ENCODE measurements at places on chromosomes 1 and 21.

- peak; percentile 93 for DNase-seq
These were observed 12.9 kb downstream of the PLEKHM2 start for GRCh38 chr1:15696956-15697521.

- no peak for DNase-seq
These were observed 354.8 kb upstream of the NFIA start for GRCh38 chr1:60727552-60727951.

DNA sequence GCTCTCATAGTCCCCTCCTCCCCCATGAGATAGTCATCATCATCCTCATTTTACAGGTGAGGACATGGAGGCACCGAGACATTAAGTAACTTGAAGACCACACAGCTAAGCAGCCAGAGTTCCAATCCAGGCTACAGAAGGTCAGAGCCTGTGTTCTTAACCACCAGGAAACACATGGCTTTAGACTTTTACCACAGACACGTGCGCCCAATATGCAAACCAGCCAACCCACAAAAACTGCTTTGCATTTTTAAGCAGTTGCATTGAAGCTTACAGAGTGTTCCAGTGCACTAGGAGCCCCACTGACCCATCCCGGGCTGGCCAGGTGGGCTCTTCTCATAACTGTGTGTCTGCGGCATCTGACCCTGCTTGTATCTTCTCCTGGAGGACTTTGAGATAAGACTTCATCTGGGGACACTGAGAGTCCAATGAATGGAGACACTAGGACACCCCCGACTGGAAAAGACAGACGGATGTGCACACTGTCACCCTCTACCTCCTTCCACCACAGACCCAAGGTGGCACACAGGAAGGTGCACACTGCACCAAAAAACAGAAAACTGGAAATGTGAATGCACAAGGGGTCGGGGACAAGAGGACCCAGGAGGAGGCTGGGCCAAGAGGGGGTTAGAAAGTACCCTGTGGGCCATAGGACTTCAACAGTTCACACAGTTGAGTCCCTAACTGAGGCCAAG is 56.4 kb downstream of the ETS2 start:
- peak; percentile 74 for DNase-seq

DNA sequence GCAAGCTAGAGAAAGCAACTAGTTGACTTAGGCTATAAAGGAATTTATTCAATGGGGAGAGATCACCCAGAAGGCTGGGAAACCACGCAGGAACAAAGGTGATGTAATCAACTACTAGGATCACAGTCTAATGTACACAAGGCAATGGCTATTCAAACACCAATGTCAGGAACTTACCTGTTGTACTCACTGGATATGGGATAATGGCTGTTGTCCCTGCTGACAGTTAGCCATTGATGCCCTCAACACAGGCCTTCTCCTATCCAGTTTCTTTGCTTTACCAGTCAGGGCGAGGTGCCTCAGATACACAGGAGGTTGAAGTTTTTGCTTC is 32.3 kb downstream of the C21orf91 start:
- no peak for DNase-seq

- no peak for DNase-seq
These were observed 11.8 kb downstream of the PLA2G2F start for GRCh38 chr1:20150969-20151368.

DNA sequence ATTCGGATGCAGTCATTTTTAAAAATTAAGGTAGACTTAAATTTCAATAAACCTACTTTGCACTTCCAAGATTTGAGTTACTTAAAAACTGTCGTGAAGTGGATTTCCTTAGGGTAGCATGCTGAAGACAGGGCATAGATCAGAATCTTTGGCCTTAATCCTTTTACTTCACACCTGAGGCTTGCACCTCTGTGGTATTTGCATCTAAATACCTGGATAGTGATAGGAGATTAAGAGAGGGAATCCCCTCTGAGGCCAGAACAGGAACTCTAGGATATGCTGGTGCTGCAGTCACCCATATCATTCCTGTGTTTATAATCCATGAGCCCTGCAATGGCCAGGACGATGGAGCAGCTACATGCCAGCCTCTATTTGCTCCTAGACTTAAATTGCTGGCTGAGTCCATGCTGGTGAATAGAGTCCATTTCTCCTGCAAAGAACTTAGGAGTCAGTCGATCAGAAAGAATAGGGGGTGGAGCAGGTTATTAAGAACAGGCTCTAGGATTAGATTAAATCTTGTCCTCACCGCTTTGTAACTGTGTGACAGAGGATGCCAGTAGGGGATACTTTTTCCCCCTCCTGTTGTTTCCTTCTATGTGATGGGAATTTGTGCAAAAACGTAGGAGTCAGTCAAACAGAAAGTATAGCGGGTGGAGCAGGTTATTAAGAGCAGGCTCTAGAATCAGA is 333.6 kb downstream of the DUSP10 start:
- DNase-seq = no peak

GRCh38 chr1:62426237-62426636 is 10.6 kb upstream of the USP1 start:
- DNase-seq = no peak

GRCh38 chr1:186188004-186188539 is 187.0 kb downstream of the TPR start:
- no peak for DNase-seq

GRCh38 chr1:5988596-5989285 is 3.5 kb downstream of the NPHP4 start:
- DNase-seq = no peak

- no peak for DNase-seq
These were observed 84.3 kb downstream of the COL11A1 start for GRCh38 chr1:103024051-103024450.

GRCh38 chr1:8006037-8006963 is 19.8 kb downstream of the ERRFI1 start:
- DNase-seq = no peak

DNA sequence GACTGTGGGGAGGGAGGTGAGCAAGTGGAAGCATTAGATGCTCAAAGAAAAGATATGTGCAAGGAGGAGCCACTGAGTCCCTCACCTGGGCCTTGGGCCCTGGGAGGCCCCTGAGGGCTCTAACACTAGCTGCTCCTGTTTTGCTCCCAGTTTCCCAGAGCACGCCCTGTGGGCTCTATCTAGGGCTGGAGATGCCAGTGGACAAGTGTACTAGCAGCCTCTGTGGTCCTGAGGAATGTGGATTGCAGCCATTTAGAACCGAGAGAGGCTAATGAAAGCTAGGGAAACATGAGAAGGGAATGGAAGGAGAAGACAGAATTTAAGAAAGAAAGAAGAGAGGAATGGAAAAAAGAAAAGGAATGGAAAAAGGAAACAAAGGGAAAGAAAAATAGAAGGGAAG is 10.0 kb upstream of the TBX15 start:
- DNase-seq = no peak

DNA sequence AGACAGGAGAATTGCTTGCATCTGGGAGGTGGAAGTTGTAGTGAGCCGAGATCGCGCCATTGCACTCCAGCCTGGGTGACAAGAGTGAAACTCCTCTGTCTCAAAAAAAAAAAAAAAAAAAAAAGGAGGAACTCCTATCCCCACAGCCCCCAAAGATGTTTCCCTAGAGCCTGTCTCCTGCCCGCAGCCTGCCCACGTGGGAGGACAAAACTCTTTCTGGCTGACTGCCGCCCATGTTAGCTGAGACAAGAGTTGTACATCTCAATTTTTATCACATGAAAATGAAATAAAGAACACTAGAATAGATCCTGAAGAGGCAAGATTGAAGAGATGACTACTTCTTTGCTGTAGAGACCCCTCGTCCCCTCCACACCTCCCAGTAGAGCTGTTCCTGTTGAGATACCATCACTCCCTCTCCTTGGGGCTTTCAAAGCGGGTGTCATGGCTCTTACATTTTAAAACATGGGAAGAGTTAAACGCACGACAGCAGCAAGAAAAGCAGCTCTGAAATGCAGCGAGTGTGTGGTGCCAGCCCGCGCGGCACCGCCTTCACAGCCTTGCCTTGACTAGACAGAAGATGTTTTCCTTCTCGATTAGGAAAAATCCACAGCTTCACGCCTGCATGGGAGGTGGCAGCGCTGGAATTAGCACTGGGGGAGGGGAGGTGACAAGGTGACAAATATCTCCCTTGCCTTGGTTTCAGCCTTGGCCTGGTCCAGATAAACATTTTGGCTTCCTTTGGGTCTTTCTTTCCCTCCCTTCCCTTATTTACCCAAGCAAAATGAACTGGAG is 253.4 kb upstream of the CSF3R start:
- DNase-seq = no peak

DNA sequence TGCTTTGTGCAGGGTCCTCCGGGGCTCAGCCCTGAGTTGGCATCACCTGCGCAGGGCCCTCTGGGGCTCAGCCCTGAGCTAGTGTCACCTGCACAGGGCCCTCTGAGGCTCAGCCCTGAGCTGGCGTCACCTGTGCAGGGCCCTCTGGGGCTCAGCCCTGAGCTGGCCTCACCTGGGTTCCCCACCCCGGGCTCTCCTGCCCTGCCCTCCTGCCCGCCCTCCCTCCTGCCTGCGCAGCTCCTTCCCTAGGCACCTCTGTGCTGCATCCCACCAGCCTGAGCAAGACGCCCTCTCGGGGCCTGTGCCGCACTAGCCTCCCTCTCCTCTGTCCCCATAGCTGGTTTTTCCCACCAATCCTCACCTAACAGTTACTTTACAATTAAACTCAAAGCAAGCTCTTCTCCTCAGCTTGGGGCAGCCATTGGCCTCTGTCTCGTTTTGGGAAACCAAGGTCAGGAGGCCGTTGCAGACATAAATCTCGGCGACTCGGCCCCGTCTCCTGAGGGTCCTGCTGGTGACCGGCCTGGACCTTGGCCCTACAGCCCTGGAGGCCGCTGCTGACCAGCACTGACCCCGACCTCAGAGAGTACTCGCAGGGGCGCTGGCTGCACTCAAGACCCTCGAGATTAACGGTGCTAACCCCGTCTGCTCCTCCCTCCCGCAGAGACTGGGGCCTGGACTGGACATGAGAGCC is 22.7 kb downstream of the COL6A1 start:
- DNase-seq = no peak

DNA sequence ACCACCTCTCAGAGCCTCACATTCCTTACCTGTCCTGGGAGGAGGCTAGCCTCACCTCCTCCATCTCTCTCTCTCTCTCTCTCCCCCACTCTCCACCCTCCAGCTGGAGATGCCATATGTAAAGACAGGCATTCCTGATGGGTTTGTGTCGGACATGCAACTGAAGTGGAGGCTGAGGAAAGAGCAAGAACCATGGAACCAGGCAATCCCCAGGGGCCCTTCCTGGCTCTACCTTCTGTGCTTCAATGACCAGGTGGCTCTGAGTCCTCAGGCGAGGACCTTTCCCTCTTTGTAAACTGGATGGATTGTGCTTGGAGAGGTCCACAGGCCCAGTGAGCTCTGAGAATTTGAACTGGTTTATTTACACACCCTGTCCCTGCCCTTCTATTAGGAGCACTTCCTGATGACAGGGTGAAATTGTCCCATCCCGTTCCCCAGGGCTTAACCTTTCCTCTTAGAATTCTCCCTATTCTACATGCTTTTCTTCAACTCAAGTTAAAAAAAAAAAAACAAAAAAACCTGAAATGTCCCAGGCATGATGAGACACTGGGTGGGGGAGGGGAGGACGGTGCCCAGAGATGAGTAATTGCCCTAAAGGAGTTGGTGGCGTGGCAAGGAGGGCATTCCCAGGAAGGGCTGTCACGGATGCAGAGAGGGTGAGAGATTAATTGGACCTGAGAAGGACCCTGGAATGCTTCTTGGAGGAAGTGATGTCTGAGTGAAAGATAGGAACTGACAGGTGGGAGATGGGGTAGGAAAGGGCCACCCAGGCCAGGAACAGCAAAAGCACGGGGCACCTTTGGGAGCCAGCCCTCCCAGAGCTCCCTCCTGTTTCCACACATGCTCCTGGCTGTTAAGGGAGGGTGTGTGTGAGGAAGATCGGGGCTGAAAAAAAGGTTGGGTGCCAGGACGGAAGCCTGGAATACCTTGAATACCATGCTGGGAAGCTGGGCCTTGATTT is 50.2 kb upstream of the WASF2 start:
- no peak for DNase-seq

- no peak for DNase-seq
These were observed at the start of gene SYT14 for GRCh38 chr1:209937996-209938959. Gene SYT14, plus strand, starts transcription at chr1:209938217. Its CDS starts 48 bp downstream, at chr1:209938265.

- DNase-seq = peak; percentile 53
These were observed 3.9 kb upstream of the MEF2D start for GRCh38 chr1:156504438-156504813.

- peak; percentile 41 for DNase-seq
These were observed 433.1 kb downstream of the CAMTA1 start for GRCh38 chr1:7218210-7218832.

GRCh38 chr1:114117654-114118053 is 36.0 kb downstream of the SYT6 start:
- DNase-seq = no peak

DNA sequence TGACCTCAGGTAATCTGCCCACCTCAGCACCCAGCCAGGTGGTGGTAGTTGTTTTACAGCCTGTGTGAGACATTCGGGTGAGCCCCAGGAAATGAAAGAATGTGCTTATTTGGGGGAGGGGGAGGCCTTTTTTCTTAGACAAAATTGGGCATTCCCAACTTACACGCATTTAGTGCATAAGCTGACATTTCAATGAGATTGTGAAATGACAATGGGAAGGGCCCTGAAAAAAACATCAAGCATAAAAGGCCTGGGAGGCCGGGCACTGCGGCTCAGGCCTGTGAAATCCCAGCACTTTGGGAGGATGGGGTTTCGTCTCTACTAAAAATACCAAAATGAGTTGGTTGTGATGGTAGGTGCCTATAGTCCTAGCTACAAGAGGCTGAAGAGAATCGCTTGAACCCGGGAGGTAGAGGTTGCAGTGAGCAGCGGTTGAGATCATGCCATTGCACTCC is 5.0 kb downstream of the GAS5 start:
- peak; percentile 52 for DNase-seq

GRCh38 chr1:11749203-11749689 is 12.7 kb upstream of the C1orf167 start:
- DNase-seq = peak; percentile 42

DNA sequence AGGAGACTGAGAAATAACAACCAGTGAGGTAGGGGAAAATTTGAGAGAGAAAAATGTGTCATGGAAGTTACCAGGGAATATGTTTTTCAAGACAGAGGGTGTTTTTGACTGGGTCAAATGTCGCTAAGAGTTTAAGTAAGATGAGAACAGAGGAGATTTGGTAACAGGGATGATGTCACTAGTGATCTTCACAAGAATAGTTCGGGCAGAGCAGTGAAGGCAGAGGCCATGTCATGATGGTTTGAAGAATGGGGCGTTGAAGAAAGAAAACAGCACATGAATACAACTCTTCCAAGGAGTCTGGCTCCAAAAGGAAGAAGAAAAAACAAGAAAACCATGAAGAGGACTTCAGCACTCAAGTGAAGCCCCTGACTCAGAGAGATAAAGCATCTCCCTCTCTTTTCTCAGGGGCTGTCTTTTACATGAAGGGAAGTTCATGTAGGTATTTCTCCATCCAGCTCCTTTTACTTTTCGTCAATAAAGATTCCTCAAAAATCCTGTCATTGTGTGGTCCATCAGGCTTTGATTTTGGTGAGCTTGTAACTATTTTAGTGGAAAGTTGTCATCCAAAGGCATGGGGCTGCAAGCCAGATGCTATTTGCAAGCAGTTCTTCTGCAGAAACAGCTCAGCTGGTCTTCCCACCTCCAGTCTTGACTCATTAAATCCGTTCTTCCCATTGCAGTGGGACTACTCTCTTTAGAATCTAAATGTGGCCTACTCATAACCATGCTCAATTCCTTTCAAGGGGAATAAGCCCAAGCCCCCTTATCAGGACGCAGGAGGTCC is 397.3 kb downstream of the LMX1A start:
- no peak for DNase-seq

All from GM12865 (cell line).